Cardiac septum (tissue), 1 donor: ENCODE measurements at places on chromosomes 11 and 22.

GRCh38 chr22:21030621-21031544 lies 1.5 kb downstream of the SLC7A4 start:
- DNase-seq = no peak

DNA sequence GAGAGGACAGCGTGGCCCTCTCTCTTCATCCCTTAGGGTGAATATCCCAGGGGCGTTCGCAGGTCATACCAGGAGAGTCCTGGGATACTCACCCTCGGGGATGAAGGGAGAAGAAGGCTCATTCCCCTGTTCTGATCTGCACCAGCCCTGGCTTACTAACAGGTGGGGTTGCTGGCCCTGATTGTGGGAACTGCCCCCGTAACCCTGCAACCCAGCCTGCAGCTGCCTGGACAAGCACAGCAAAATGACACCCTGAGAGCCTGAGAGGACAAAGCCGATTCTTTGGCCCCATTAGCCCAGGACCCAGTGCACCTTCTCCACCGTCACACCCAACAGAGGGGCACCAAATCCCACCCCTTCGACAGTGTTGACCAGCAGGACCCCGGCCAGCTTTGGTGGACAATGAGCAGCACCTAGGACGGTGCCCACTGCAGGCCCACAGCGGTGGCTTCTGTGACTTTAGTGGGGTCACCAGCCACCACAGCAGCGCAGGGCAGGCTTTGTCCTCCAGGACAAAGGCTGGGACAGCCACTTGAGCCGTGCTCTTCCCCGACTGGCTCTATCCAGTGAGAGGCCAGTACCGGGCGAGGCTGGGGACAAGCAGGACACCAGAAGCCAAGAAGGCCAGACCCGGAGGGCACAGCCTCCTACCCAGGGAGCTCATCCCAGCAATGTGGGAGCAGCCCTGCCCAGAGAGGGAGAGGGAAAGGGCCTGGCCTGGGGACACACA lies 98.5 kb upstream of the RTL6 start:
- no peak for DNase-seq

GRCh38 chr11:65215441-65216076 lies 33.8 kb downstream of the CAPN1 start:
- DNase-seq = peak; percentile 56

DNA sequence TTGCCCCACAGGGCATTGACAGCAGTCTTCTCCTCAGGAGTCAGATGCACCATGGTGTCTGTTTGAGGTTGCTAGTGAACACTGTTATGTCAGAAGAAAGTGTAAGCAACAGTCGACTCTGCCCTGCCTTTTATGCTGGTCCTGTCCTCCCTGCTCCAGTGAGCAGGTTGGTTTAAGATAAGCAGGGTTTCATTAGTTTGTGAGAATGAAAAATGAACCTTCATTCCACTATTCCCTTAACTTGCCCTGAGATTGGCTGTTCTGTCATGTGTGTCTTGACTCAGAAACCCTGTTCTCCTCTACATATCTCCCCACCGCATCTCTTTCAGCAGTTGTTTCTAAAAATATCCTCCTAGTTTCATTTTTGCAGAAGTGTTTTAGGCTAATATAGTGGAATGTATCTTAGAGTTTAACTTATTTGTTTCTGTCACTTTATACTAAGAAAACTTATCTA lies at the start of gene HBD:
HBD (minus strand) TSS at position 103 of the 454 bp plus-strand sequence; CDS start at position 53, 50 bp downstream.
- no peak for DNase-seq

- DNase-seq = no peak
Measured at GRCh38 chr11:122843281-122844141, 5.2 kb downstream of the CRTAM start.

DNA sequence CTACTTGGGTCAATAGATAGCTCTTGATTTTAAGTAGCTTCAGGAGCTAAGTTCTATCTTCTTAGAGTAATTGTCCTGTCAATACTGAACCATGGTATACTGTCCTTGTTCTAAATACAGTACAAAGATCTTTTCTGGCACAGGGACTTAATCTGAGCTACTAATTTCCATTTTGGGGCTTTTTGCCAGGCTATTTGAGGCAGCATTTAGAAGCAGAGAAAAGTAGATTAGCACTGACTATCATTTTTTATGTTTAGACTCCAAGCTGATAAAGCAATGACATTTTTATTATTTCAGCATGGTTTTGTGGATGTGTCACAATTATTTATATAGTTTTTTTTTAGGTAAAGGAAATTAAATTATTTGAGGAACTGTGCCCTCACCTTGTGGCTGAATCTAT lies 163.2 kb downstream of the FAT3 start:
- DNase-seq = no peak

DNA sequence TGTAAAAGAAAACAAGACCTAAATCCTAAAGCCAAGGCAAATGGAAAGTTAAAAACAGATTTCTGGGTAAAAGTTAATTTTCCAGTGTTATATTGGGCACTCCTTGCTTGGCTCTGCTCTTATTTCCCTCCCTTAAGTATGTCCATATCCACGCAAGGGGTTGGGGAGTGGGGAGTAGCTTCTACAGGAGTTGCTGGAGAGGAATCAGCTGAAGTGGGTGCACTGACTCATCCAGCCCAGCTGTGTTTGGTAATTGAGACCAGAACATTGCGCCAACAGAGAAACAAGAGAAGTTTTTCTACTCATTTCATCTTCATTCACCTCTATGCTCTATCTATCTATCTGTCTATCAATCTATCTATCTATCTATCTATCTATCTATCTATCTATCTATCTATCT lies 298.4 kb upstream of the PDGFD start:
- no peak for DNase-seq

DNA sequence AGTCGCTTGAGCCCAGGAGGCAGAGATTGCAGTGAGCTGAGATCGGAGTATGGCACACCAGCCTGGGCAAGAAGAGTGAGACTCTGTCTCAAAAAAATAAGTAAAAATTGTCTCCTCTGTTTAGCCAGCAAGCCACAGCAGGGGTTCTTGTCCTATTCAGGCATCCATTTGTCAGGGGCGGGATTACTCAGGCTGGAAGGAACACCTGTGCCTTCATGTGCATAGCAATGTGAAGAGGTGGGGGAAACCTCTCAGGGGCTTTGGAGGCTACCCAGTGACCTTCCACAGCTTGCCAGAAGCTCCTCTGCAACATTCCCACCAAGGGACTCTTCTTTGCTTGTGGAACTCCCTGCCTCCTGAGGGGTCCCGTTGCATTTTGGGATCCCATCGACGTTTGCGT lies 63.3 kb downstream of the FBLN1 start:
- DNase-seq = no peak

GRCh38 chr22:27204817-27205216 lies 547.4 kb downstream of the MIAT start:
- DNase-seq = no peak

DNA sequence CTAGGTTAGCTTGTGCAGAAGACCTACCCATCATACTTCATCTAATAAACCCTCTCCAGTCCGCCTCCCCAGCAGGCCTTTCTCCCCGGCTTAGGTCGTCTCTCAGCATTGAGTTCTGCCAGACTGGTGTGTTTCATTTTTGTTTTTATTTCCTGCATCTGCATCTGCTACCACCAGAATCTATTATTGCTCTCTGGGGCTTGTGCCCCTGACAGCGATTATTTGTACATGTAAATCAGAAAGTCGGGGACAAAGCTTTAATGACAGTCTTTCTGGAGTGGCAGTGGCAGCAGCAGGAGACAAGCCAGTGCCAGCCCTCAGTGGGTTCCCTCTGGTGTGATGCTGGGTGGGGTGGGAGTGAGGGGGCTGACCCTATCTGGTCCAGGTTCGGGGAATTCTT lies 127.5 kb downstream of the PKNOX2 start:
- DNase-seq = no peak

DNA sequence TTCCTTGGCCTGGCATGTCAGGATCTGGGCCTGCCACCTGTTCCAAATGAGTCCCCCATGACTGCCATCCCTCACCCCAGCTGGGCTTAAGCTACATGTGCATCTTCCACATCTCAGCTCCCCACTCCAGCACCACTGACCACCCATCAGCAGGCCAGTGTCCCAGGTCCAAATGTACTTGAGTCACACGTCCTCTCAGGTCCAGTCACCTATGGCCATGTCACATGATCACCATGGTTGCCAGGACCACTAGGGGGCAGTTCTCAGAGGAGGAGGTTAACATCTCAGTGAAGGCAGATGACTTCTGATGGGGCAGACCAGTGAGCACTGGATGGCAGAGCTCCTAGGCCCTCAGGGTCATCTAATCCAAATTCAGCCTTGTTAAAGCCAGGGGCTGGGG lies 41.9 kb upstream of the WNT11 start:
- no peak for DNase-seq

GRCh38 chr11:5679811-5680210 lies 5.1 kb downstream of the TRIM5 start:
- no peak for DNase-seq

- no peak for DNase-seq
Measured at GRCh38 chr11:115462757-115463156, 41.5 kb downstream of the CADM1 start.

- DNase-seq = no peak
Measured at GRCh38 chr11:45336136-45336535, 50.0 kb upstream of the SYT13 start.

DNA sequence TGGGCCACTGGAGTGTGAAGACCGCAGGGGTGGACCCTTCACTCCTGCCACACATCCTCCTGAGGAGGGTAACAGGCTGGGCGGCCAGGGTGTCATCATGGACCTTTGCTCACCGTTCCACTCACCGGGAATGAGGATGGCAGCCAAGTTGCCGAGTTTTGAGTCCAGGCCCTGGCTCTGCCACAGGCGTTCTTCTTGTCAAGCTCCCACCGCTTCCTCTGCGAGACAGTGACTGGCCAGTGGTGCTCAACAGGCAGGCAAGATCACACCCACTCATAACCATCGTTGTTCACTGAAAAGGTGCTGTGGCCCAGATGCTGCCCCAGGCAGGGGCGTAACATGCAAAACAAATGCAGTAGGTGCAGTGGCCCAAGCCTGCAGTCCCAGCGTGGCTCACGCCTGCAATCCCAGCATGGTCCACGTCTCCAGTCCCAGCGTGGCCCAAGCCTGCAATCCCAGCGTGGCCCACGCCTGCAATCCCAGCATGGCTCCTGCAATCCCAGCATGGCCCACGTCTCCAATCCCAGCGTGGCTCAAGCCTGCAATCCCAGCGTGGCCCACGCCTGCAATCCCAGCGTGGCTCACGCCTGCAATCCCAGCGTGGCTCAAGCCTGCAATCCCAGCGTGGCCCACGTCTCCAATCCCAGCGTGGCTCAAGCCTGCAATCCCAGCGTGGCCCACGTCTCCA lies 5.0 kb upstream of the PANX2 start:
- no peak for DNase-seq

DNA sequence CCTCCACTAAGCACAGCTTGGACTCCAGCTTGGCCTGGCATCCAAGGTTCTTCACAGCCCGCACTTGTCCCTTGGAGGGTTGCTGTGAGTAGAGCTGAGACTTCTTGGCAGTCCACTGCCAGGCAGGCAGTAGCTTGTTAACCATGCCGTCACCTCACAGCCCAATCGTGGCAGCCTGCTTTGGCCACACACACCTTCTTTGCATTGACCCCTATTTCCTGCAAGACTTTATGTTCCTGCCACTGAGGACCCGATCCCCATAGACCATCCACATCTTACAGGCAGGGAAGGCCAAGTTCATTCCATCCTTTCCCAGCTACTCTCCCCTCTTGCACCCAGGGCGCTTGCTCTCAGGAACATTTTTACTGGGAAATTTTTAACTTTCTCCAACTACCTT lies 2.5 kb upstream of the PYGM start:
- peak; percentile 38 for DNase-seq

DNA sequence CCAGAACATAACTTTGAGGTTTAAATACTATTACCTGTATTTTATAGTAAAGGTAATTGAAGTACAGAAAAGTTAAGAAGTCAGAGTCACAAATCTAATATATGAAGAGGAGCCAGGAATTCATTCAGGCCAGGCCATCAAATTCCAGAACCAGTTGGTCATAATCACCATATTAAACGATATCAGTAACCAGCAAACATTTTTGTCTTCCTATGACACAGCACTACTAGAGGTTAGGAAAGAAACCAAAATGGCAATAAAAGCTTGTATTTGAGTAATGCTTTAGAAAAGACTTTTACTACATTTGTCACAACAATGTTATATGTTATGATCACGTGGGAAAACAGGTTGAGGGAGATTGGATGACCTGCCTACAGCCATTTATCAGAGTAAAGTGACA lies 62.2 kb downstream of the DKK3 start:
- DNase-seq = no peak

GRCh38 chr11:73975479-73975757 lies 7.2 kb downstream of the UCP2 start:
- peak; percentile 58 for DNase-seq

DNA sequence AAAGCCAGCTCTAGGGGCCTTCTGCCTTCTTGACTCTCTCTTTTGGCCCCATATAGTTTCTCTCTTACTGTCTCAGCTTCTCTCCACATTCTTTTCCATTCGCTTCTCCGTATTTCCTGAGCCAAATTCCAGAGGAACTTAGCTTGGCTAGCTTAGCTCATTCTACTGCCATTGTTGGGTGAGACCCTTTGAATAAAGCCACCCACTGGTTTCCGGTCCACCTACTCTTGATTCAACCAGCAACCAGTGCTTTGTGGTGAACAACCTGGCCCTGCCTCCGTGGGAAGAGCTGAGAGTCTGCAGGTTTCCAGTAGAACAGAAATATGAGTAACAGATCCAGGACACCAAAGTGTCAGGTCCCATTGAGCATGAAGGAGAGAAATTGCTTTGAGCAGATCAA lies 81.3 kb upstream of the ARHGAP20 start:
- no peak for DNase-seq

GRCh38 chr11:72553706-72554105 lies 119.4 kb upstream of the CLPB start:
- DNase-seq = no peak

- no peak for DNase-seq
Measured at GRCh38 chr11:38448284-38448683, 1850.2 kb upstream of the RAG2 start.

DNA sequence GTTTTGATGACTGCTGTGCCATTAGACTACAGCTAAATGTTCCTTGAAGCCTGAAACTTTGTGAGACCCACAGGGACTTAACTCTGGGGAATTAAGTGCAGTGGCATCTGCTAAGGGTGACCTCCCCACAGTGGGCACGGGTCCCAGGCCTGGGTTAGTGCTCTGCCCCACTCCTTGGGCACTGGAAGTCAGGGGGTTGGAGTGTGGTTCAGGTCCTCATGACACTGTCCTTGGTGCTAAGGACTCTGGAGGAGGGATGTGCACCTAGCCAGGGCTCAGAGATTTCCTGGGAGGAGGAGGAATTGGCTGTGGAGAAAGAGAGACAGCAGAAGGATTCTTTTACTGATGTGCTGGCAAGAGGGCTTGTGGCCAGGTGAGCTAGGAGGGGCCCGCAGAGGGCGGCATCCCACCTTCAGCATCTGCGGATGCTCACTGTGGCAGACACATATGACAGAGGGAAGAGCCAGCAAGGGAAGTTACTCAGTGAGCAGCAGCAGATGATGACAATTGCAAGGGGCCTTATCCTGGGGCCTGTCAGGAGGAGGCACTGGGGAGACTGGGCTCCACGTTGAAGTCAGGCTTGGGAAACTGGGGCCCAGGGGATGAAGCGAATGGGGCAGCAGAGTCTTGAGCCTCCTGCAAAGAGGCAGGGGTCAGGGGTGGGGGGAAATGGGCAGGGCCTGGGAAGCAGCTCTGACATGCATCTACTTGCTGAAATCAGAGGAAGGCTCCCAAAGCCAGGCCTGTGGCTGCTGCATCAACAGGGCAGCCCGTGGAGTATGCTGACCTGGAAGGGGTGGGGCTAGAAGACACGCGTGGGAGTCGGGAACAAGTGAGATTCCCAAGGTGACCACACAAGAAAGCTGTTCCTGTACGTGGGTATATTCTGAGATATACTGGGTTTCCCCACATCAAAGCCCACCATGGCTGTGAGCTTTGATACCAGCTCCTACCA lies 144.0 kb downstream of the MPPED1 start:
- DNase-seq = no peak

GRCh38 chr11:55942785-55943392 lies 6.7 kb upstream of the OR5I1 start:
- no peak for DNase-seq
